ENCODE measurements at places on chromosomes 5 and 9.

- no peak for DNase-seq
Measured at GRCh38 chr5:13460587-13460986, 483.9 kb downstream of the DNAH5 start.

- DNase-seq, result no peak
Measured at GRCh38 chr9:120845255-120845654, 2.5 kb upstream of the PSMD5 start.

- no peak for DNase-seq
Measured at GRCh38 chr5:65418661-65419060, 63.1 kb downstream of the ADAMTS6 start.

DNA sequence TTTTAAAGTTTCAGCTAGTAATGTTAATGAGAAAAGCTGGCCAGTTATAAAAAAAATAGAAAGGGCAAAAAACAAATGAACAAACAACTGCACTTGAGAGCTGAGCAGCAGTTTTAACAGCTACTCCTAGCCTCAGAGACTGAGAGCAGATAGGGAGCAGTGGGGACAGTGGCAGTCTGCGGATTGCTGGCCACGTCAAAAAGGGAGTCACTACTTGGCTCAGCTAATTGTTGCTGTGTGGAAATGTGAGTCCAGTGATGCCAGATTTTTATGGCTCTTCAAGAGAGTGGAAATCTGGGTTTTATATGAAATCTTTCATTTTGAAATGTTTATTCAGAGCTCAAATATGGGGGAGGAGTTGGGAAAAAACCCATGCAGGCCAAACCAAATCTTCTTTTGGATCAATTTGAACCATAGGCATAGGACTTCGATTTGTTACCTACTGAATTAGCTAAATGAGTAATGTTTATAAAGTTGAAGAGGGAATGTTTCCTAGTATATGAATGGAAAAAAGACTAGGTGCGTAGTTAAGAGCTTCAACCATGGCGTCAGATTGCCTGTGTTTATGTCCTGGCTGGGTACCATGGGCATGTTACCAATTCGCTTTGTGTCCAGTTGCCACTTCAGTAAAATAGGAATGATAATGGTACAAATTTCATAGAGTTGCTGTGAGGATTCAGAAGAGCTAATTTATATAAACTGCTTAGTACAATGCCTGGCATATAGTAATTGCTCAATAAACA, 102.1 kb downstream of the PAM start:
- DNase-seq, result peak; percentile 7

GRCh38 chr5:77642738-77643653, 4.5 kb upstream of the OTP start:
- DNase-seq, result no peak

DNA sequence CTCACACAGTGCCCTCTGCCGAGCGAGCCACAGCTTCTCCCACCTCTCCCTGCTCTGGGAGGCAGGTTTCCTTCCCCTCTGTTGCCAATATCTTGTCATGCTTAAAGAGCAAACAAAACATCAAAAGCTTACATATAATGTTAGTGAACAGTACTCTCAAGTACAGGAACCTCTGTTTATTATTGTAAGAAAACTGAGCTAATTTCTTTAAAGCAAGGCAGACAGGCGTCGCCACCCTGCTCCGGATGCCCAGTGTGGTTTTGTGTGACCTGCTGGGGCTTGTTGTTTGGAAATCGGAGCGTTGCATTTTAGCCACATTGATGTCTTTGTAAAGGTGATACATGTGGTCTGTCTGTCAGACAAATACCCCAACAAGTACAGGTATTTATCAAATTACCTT, 401.4 kb upstream of the IRX1 start:
- DNase-seq, result no peak

GRCh38 chr9:36828611-36829013, 205.5 kb downstream of the PAX5 start:
- no peak for DNase-seq

- DNase-seq, result no peak
Measured at GRCh38 chr9:9392755-9393154, 1220.0 kb downstream of the PTPRD start.

DNA sequence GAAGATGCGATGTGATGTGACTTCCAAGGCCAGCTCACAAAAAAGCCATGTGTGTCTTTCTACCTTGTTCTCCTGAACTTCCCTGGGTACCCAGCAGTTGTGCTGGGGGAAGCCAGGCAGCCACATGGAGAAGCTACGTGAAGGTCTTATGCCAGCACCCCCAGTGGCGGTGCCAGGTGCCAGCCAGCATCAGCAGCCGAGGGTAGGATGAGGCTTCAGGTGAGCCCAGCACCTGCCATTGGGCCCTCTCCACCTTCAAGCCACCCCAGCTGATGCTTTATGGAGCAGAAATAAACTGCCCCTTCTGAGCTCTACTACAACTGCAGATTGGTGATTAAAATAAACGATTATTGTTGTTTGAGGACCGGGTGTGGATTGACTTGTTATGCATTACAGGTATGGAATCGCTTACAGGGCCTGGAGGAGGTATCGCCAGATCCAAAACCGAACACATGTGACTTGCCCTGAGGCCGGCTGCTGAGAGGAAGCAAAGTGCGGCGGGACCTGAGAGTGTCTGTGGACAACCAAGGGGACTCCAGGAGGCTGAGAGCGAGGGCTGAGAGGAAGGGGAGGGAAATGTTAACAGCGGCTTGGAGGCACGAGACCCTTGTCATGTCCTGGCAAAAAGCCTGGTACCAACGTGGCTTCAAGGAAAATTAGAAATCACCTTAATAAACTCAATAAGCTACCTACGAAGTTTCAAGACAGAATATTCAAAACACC, 36.0 kb upstream of the OLFM1 start:
- no peak for DNase-seq

- no peak for DNase-seq
Measured at GRCh38 chr5:141777130-141777529, 95.1 kb upstream of the ARAP3 start.

GRCh38 chr9:101307051-101307450, 77.8 kb downstream of the BAAT start:
- no peak for DNase-seq
